Karpas-422 (cell line): ENCODE measurements at places on chromosomes 5 and 9. TPM values are rescaled to one million over a fixed set of nuclear protein-coding genes. Genes with fewer than 3 reads are reported as not detected.

- no peaks in the 10 kb centered on the region for H3K4me1 ChIP-seq
- H3K4me3 ChIP-seq: no peak overlapping the region
- DNase-seq: no peak
- H3K27ac ChIP-seq: no peak overlapping the region
These were observed 63.5 kb upstream of the OSMR start for GRCh38 chr5:38782180-38782835.

GRCh38 chr5:23208959-23209431 lies 298.4 kb upstream of the PRDM9 start:
- peak; percentile 93 for DNase-seq
- no peaks in the 10 kb centered on the region for H3K27me3 ChIP-seq
- no peaks in the 10 kb centered on the region for H3K4me1 ChIP-seq
- H3K27ac ChIP-seq: no peak overlapping the region
- H3K36me3 ChIP-seq: no peaks in the 10 kb centered on the region
- H3K4me3 ChIP-seq: no peak overlapping the region

- no peaks in the 10 kb centered on the region for H3K36me3 ChIP-seq
- no peak overlapping the region for H3K27ac ChIP-seq
- H3K27me3 ChIP-seq: no peaks in the 10 kb centered on the region
- no peak for DNase-seq
These were observed 9.1 kb downstream of the S1PR3 start for GRCh38 chr9:89000371-89000781.

- H3K4me3 ChIP-seq: no peak overlapping the region
- H3K27ac ChIP-seq: no peak overlapping the region
- H3K36me3 ChIP-seq: no peaks in the 10 kb centered on the region
- H3K27me3 ChIP-seq: no peaks in the 10 kb centered on the region
These were observed 189.0 kb upstream of the PANK3 start for GRCh38 chr5:168768172-168768571.

DNA sequence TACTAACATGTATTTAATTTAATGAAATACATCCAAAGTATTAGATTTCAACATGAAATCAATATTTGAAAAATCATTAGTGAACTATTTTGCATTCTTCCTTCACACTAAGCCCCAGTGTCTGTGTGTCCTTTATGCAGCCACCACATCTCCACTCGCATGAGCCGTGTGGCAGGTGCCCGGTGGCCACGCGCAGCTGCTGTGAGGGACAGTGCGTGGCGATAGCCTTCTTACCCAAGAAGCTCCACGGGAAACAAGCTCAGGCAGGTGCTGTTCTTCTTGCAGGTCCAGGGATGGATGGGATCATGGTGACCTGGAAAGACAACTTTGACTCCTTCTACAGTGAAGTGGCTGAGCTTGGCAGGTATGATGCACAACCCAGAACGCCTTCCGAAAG lies 79.3 kb upstream of the OTULINL start:
- no peak for DNase-seq
- H3K27me3 ChIP-seq: no peaks in the 10 kb centered on the region
- H3K4me1 ChIP-seq: no peaks in the 10 kb centered on the region
- no peaks in the 10 kb centered on the region for H3K36me3 ChIP-seq

DNA sequence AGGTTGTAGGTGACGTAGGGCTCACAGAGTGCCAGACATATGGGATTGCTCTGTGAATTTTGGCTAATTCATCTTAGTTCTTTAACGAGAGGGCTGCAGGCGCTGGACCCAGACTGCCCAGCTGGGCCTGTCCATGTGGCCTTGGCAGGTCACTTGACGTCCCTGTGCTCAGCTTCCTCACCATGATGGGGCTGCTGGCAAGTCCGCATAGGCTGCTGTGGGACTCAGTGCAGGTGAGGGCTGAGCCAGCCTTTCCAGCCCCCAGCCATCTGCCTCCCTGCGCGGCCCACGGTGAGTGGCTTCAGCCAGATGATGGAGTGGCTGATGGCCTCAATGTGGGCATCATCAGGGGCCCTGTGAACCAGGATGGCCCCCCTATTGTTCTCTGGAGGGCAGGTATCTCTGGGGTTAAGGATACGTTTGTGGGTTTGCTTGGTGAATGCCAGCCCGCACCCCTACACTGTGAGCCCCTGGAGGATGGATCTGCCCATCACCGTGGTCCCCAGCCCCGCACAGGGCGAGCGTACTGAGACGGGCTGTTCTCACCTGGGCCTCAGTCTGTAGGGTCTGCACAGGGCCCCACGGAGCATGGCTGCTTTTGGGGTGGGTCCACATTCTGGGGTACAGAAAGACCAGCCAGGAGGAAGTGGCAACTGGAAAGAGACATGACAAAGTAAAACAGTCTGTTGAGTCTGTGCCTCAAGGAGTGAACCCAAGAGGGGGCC lies 3.7 kb downstream of the CARD19 start:
- no peaks in the 10 kb centered on the region for H3K36me3 ChIP-seq
- H3K4me1 ChIP-seq: peaks cover 16% of the 10 kb centered on the region
- no peak overlapping the region for H3K4me3 ChIP-seq
- peaks cover 6% of the 10 kb centered on the region; the same call in 1 of the 2 replicates for H3K27me3 ChIP-seq
- no peak overlapping the region for H3K27ac ChIP-seq
- DNase-seq: no peak

DNA sequence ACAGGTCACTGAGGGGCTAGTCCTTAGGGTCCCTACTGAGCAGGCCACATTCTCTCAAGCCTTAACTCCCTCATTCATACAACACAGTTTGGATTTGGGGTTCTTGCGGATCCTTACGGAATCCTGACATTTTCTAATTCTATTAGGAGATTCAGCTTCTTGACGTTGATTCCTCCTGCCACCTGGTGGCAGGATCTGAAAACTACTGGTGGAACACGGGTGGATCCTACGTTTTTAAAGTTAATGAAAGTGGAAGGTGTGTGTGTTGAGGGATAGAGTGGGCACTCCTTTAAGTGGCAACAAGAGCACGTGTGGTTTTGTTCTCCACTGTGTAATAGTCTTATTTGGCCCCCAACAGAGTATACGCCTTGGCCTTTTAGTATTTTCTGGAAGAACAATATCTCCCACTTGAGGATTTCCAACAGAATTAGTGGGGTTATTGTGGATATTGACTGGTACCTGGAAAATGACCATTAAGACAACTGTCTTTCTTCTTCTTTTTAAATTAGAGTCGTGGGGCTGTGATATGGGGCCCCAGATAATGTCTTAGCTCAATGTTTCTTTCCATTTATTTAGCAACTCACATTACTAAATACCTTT lies 25.2 kb downstream of the SLC28A3 start:
- H3K27me3 ChIP-seq: no peaks in the 10 kb centered on the region
- H3K4me1 ChIP-seq: no peaks in the 10 kb centered on the region
- H3K27ac ChIP-seq: no peak overlapping the region
- H3K4me3 ChIP-seq: no peak overlapping the region

DNA sequence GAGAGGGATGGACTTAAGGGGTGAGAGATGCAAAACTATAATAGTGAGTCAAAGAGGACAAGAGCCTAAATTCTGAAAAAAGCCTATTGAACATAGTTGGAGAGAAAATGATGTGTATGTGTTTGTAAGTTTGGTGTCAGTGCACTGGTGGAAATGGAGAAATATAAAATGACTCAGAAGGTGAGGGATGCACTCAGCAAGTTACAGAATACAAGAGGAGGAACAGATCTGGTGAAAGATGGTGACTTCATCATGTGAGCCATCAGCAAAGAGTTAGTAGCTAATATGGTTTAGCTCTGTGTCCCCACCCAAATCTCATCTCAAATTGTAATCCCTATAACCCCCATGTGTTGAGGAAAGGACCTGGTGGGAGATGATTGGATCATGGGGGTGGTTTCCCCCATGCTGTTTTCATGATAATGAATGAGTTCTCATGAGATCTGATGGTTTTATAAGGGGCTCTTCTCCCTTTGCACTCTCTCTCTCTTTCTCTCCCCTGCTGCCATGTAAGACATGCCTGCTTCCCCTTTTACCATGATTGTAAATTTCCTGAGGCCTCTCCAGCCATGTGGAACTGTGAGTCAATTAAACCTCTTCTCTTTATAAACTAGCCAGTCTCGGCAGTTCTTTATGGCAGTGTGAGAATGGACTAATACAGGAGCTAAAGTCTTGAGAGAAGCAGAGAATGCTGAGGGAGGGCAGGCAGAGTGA lies 30.4 kb upstream of the FYB1 start:
- H3K4me3 ChIP-seq: no peak overlapping the region
- no peaks in the 10 kb centered on the region for H3K36me3 ChIP-seq
- no peak overlapping the region for H3K27ac ChIP-seq
- no peaks in the 10 kb centered on the region for H3K4me1 ChIP-seq
- H3K27me3 ChIP-seq: no peaks in the 10 kb centered on the region

DNA sequence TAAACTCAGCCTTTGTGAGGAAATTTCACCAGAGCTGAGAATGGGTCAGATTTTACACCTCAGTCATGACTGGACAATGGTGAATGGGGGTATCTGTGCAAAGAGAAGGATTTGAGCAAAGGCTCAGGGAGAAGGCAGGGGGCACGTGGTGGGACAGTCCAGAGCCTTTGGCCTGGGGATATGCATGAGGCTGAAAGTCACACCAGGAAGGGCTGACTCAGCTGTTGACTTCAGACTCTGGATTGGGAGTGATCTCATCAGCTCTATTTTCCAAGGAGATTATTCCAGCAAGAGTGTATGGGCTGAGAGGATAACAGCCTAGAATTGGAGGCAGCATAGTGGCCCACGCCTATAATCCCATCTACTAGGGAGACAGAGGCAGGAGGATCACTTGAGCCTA lies 53.6 kb downstream of the SAXO1 start:
- DNase-seq: no peak
- H3K27me3 ChIP-seq: no peaks in the 10 kb centered on the region
- H3K27ac ChIP-seq: no peak overlapping the region
- H3K36me3 ChIP-seq: no peaks in the 10 kb centered on the region

DNA sequence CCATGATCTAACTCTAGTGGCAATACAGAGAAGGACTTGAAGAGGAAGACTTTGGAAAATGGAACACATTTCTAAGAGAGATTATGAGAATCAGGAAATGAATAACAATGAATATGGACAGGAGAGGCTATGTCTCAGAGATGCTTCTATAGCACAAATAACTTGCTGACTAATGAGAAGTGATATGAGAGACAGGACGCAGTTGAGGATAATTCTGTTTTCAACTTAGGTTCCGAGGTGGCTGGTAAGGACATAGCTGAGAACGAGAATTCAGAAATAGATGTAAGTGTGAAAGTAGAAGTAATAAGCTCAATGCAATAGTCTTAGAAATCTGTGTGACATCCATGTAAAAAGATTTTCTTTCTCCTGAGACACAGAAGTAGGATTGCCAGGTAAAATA lies 358.1 kb upstream of the GRAMD2B start:
- H3K27me3 ChIP-seq: no peaks in the 10 kb centered on the region
- no peaks in the 10 kb centered on the region for H3K4me1 ChIP-seq

GRCh38 chr5:1732945-1733344 lies 66.7 kb downstream of the MRPL36 start:
- H3K36me3 ChIP-seq: no peaks in the 10 kb centered on the region
- no peaks in the 10 kb centered on the region for H3K4me1 ChIP-seq
- no peak overlapping the region for H3K4me3 ChIP-seq
- DNase-seq: no peak
- H3K27me3 ChIP-seq: no peaks in the 10 kb centered on the region
- no peak overlapping the region for H3K27ac ChIP-seq

The SKP1 gene
- total RNA-seq: 208 and 210 TPM in 2 replicates

The PRLR gene
- not detected in 2 replicates for total RNA-seq

The LYSMD3 gene
- 5.2 and 18.5 TPM in 2 replicates for total RNA-seq
